MCF 10A (cell line): ENCODE measurements at places on chromosomes 11 and 22. TPM values are rescaled to one million over a fixed set of nuclear protein-coding genes. Genes with fewer than 3 reads are reported as not detected.

Gene USP2
- total RNA-seq: 0.14 and 0.54 TPM in 2 replicates

- DNase-seq: no peak
Measured at GRCh38 chr11:19316434-19316833, 75.7 kb upstream of the E2F8 start.

DNA sequence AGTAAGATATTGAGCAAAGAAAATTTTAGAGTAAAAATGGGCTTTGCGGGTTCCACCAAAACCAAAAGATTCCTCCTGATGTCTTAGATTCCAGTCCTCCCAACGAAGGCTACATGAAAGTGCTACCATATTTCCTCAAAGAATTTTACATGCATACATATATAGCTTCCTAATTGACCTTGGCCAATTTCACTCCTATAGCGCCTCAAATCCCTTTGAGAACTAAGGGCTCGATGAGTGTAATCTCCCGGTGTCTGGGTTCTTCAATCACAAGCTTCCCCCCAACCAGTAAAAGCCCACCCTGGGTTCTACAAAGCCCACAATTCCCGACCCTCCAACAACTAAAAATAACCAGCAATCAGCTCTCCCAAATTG, 1.2 kb downstream of the SIK3 start:
- DNase-seq: no peak

DNA sequence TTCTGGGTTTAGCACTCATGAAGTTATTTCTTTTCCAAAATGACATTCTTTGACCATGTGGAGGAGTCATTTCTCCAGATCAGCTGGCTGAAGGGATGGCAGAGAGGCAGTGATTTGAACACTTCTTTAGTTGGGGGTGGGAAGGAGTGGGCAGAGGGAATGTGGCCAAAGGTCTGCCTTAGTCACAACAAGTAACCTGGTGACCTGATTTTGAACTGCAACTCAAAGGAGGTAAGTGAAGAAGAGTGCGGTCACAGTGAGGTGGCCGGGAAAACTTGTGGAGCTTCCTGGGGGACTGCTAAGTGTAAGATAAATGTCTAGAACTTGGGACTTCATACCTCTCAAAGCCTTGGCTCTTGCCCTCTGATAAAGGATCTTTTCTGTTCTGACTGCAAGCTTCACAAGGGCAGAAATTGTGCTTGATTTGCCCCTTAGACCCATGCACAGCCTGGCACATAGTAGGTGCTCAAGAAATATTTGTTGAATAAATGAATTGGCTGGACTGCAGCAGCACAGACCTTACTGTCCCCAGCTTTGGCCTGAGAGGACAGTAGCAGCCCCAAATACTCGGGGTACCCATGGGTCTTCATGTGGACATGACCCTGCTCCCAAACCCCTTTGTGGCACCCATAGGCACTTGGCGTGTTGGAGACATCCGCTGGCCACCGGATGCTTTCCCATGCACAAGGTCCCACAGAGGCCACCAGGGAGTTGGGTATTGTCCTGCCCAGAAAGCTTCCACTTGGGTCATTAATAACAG, 99.0 kb upstream of the ALX4 start:
- no peak for DNase-seq

DNA sequence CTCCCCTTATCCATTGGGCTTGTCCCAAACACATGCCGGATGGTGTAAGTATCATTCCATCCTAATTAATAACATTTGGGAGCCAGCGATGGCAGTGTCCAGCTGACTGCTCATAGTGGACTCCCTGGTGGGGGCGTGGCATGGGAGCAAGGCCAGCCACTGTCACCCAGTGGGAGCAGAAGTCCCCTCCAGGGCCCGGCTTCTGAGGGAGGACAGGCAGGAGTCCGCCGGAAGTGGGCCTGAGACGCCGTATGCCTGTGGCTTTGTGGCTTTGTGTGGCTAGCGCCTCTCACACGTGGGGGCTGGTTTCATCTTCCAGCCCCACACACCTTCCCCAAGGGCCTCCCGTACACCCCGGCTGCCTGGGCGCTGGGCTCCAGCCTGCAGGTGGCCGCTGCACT, 124.5 kb downstream of the KCNQ1 start:
- no peak for DNase-seq

GRCh38 chr22:27638329-27639233, 163.0 kb downstream of the MN1 start:
- no peak for DNase-seq
